NCI-H2081 treated with DMSO at 0.1 percent for 48 hours (cell line): ENCODE measurements at places on chromosomes 3 and 15.

- DNase-seq: no peak
Measured at GRCh38 chr3:123267821-123268220, 66.1 kb downstream of the SEC22A start.

- DNase-seq: no peak
Measured at GRCh38 chr15:100670505-100671021, 68.2 kb downstream of the ASB7 start.

- DNase-seq: no peak
Measured at GRCh38 chr15:58110999-58111717, 27.0 kb upstream of the AQP9 start.

- no peak for DNase-seq
Measured at GRCh38 chr3:98901119-98901391, 440 bp downstream of the DCBLD2 start.

- DNase-seq: no peak
Measured at GRCh38 chr15:84715441-84716035, 401 bp downstream of the SEC11A start.

DNA sequence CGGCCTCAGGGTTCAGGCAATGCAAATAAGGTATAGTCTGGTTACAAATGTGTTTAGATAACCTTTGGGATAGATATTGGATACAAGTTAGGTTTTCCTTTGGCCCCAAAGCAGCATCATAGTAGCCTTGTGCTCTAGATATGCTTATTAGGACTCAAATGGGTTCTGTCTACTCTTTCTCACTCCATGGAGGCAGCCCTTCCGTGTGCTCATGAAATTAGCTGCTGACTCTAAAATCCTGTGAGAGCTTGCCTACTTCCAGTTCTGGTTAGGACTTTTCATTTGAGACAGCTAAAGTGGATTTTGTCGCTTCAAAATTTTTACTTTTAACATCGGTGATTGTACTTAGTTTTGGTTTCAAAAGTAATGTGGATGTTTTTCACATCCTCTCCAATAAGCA, 1.6 kb downstream of the CDV3 start:
- DNase-seq: no peak

GRCh38 chr3:127108796-127109195, 84.1 kb upstream of the PRR23E start:
- DNase-seq: no peak

DNA sequence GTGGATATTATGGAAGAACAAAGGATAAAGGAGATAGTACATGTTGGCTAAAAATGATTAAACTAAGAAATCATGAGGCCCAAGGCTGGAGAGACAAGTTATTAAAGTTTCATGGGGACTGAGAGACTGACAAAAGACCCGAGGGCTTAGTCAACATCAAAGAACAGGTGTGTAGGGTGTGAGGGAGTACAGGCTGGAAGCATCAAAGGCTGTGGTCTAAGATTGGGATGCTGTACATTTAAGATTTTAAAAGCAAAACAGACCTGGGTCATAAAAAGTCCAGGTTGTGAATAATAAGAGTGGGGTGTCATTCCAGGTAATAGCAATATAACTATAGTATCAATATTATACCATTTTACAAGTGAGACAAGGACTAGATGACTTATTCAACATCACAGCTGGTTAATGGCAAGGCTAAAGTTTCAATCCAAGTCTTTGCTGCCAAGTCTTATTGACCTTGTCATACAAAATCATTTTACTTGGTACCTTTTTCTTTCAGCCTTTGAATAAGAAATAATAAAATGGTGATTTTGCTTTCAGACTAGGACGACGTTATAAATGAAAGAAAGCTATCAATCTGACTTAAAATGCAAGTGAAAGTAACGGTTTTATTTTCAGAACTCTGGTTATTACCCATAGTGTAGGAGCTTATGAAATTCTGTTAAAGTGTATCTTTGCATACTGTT, 211.6 kb downstream of the TNIK start:
- DNase-seq: no peak

- no peak for DNase-seq
Measured at GRCh38 chr15:29420188-29420587, 150.6 kb upstream of the NSMCE3 start.

DNA sequence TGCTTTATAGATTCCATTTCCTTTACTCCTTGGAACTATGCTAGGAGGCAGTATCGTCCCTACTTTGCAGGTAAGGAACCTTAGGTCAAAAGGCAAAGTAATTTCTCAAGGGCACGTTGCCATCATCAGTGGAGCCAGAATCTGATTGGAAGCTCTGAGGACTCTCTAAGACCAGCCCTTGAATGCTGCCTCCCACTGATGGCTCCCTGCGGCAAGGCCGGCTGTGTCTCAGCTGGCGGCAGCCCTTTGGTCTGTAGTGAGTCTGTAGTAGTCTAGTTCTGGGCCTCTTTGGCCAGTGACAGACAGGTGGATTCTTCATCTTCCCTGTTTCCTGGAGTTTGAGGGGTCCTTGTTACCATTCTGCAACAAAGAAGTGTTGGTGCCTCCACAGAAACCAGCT, 76.2 kb downstream of the PCCB start:
- no peak for DNase-seq

DNA sequence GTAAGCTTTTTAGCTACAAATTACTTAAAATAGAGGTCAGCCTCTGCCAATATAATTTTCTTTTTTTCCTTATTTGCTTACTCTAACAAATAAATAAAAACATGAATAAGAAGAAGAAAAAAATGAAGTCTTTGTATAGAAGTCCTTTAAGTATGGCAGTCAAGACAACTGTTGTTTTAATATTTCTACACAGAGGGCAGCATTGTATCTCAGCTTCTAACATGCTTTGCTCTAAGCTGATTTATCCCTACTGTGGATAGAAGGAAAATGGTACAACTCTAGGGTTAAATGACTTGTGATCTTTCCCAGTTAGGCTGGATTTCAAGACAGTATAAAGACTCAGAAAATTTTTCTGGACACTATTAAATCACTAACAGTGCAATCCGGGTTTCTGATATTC, 104.3 kb upstream of the MEIS2 start:
- DNase-seq: no peak

DNA sequence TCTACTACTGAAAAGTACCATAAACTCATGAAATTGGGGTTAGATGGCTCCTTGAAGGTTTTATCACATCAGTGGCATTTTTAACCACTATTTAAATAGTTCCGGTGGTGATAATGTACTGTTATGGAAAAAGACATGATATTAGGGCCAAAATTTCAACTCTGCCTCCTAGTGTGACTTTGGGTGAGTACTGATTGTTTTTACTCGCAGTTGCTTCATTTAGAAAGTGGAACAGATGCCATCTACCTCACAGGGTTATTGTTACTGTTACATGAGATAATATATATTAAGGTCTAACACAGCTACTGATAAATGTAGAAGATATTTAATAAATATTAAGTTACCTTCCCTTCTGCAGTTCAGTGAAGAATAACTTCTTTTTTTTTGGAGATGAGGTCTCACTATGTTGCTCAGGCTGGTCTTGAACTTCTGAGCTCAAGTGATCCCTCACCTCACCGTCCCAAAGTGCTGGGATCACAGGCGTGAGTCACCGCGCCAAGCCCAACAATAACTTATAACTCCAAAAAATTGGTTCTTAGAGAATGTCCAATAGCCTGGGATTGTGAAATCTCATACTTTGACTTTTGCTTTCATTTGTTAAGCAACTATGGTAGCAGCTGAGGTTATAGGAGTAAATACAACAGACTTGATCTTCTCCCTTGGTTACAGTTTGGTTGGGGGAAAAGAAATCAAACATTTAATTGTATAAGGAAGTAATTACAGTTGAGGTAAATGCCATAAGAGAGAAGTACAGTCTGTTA, 48.3 kb downstream of the MEF2A start:
- DNase-seq: no peak

DNA sequence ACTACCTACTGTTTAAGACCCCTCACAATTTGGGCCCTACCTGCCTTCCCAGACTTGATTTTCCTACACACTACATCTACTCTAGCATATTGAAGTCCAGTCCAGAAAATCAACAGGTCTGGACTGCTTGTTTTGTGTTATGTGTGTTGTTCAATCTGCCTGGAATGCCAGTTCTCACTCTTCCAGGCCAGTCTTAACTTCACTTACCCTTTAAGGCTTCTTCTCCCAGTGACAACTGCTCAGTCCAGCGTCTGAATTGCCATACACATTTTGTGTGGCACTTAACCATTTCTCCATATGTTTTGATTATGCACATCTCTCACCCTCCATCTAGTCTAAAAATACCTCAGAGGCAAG, 1.1 kb downstream of the TICRR start:
- DNase-seq: no peak

- DNase-seq: no peak
Measured at GRCh38 chr3:62238003-62238402, 135.3 kb downstream of the FEZF2 start.

DNA sequence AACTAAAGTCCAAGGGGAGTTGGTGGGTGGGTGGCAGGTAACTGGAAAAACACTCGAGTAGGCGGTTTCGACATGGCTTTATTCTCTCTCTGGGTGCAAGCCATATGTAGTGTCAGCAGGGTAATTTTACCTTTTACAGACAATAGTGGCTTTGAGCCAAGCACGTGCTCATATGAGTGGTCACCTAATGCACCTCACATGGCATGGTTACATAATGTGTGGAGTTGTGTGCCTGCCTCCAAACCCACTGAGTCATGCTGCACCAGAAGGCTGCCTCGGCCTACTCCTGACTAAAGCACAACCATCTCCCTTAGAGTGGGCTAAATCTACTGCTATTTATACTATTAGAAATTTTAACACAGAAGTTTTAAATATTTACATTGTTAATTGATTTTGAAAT, 16.5 kb downstream of the CCRL2 start:
- DNase-seq: no peak

DNA sequence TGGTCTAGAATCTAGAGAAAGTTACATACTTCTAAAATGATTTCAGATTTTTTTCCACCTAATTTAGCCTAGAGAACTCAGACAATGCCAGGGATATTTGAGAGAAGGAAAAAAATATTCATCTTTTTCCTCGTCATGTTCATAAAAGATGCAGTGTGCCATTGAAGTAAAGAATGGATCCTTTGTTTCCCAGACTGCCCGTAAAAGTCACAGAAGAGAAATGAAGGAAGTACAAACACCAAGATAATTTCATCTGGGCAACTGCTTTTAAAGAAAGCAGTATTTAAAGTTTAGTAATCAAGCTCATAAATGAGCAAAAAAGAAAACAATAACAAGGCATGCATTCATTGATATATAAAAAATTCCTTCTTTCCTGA, 47.2 kb downstream of the TTC23 start:
- no peak for DNase-seq

DNA sequence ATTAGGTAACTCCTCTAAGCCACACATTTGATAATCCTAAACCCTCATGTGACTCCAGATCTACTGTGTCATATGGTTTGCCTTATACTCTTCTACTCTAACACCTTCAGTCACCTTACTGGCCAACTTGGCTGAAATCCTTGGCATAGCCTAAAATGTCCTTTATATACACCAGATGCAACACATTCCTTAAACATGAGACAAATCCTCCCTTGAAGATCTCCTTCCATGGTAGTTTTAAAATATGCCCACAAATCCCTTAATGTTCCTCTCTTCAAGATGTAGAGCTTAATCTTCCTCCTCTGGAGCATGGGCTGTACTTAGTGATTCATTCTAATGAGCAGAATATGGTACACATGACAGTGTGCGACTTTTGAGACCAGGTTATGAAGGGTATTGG, 238.9 kb downstream of the SUCLG2 start:
- no peak for DNase-seq
